ENCODE measurements at places on chromosomes 13 and 19. TPM values are rescaled to one million over a fixed set of nuclear protein-coding genes. Genes with fewer than 3 reads are reported as not detected.

GRCh38 chr19:51375504-51376221 lies 3.2 kb upstream of the NKG7 start:
- peak; percentile 56 for DNase-seq

TSHZ3 gene
- total RNA-seq: 5.2 TPM

FFAR2 gene
- total RNA-seq: 0.97 TPM

GRCh38 chr13:88908961-88909441 lies 1237.8 kb downstream of the SLITRK5 start:
- DNase-seq: no peak

MISP gene
- total RNA-seq: not detected

CGB2 gene
- total RNA-seq: not detected

- no peak for DNase-seq
Measured at GRCh38 chr13:73702419-73703071, 431.7 kb downstream of the KLF12 start.

MBD3L3 gene
- total RNA-seq: not detected

- no peak for DNase-seq
Measured at GRCh38 chr13:20547479-20547908, 19.5 kb upstream of the IFT88 start.

- DNase-seq: no peak
Measured at GRCh38 chr19:3573162-3573857, 566 bp downstream of the HMG20B start.

GRCh38 chr19:33388231-33388724 lies 14.8 kb downstream of the CEBPG start:
- peak; percentile 58 for DNase-seq

- DNase-seq: no peak
Measured at GRCh38 chr13:107365466-107366215, 797.7 kb upstream of the ARGLU1 start.

EFNA2 gene
- total RNA-seq: not detected

CEACAM8 gene
- 0.35 TPM for total RNA-seq

IGFL4 gene
- total RNA-seq: not detected

DNA sequence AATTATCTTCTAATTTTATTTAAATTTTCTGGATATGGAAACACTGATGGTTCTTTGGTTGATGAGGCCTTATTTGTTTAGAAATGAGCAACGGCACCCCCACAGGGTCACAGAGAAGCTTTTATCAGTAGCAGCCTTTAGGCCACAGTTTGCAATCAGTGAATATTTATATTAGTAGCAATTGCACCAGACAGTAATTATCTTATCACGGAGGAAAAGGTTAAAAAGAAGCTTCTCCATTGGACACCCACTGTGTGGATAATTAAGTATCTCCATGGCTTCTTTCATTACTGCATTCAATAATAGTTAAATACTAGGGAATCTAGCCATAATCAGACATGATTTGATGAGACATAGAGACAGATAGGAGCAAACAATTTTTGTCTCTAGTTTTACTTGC lies 2099.2 kb upstream of the PCDH20 start:
- DNase-seq: no peak

Measured in cardiac septum (tissue), 1 donor.